ENCODE measurements at places on chromosomes 2 and 18.

DNA sequence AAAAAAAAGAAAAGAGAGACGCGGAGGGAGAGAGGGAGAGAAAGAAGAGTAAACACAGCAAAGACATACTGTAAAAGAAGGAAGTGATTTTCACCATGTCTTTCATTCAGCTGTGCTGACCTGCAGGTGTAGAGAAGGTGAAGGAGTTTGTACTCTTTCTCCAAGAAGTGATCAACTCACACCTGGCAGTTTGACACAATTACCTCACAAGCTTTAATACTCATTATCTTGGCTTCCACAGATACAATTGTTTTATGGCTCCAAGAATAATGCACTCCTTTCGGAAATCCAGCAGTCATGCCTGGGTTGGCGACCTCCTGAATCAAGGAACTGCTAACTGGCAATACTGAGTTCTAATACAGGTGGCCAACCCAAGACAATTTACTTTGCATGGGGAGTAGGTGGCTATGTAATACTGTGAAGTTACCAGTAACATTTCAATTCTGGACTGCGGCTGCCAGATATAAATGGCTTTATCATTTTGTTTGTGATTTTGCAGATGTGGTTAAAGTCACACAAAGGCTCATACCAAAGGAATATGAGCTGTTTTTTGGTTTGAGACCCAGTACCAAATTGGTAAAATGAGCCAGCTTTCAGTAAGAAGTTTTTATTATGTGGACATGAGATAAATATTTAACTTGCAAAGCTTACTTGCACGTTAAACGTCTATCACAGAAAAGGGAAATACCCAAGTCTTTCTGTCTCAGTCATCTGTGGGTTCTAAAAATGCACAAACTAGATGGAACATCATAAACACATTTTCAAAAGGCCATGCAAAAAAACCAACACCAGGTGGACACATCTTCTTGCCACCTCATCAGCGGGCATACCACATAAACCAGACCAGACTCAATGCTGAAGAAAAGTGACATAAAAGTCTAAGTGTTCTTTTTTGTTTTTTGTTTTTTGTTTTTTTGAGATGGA, 69.3 kb downstream of the NCKAP5 start:
- no peak for DNase-seq

DNA sequence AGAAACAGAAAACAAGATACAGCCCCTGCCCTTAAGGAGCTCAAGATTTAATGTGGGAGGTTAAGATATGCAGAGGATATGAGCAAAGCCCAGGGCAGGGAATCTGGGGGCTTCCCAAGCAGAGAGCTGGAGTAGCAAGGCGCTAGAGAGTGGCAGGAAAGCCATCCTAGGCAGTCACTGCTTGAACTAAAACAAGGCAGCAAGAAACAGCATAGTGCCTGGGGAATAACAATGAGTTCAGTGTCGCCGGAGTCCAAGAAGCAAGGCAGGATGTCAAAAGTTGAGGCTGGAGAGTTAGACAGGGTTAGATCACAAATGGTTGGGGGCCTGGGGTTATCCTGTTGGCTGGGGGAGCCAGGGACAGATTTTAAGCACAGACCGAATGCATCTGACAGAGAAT, 24.6 kb downstream of the CDH2 start:
- DNase-seq = no peak

- no peak for DNase-seq
These were observed 258.6 kb downstream of the NRXN1 start for GRCh38 chr2:50773211-50773932.

DNA sequence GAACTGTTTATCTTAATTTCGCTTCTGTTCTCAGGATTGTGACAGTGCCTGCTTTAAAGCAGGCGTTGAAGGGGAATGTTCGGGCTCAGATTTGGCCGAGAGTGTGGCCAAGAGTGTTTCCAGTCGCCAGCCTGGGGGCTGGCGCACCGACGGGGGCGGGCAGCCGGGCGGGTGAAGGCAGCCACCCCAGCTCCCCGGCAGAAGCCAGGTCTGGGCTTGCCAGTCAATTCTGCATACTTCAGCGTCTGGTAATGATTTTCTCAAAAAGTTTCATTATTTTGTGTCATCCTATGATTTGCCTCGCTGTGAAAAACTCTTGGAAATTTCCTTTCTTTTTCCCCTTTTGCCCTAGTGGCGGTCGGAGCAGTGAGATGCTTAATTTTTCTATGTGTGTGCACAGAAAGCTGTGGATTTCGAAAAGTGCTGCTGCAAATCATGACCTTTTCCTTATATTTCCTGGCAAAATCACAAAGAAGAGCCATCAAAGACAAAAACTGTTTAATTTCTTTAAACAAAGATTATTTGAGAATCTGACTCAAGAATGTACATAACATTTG, 856 bp downstream of the FAM228A start:
- no peak for DNase-seq

DNA sequence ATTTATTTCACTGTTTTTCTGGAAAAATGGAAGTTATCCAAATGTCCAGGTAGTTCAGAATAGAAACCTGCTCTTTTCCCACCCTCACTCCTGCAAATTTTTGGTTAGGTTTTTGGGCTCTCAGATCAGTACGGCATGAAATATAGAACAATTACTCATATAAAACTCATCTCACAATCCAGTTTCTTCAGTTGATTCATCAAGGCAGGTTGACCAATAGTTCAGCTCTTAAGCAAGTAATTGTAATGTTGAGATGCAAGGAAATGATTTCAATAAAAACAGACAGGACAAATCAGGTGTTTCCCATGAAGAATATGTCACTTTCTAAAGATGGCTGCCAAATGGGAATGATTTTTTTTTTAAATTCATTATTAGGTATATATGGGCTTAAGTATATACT, 2.0 kb downstream of the RAB27B start:
- no peak for DNase-seq

- no peak for DNase-seq
These were observed 74.1 kb downstream of the SMIM21 start for GRCh38 chr18:75353357-75353756.

DNA sequence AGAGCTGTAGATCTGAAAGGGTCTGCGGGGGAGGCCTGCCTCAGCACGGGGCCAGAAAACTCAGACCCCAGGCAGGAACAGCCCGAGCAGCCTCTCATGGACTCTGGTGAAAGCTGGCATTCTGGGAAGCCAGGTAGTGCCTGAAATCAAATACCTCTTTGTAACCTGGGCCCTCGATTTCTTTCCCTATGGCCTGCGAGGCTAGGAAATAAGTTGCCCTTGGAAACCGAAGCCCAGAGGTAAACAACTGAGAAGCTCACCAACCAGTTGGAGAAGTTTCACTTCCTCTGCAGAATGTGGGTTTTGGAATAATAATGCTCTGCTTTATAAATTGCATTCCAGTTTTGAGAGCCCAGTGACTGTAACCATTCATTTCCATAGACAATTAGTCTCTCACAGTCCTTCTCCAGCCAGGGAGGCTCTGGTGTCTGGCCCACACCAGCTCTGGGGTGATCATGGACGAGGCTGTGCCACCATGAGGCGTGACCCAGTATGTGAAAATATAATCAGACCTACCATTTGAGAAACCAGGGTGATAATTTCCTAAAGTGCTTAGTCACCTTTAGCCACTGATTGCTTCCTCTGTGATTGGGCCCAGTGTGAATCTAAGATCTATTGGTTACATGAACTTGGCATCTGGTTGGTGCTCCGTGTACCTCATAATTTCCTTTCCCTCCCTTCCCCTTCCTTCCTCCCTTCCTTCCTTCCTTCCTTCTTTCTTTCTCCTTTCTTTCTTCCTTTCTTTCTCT, 133.1 kb upstream of the PELI1 start:
- DNase-seq = no peak

GRCh38 chr18:48572402-48573126, 33.7 kb downstream of the CTIF start:
- no peak for DNase-seq

DNA sequence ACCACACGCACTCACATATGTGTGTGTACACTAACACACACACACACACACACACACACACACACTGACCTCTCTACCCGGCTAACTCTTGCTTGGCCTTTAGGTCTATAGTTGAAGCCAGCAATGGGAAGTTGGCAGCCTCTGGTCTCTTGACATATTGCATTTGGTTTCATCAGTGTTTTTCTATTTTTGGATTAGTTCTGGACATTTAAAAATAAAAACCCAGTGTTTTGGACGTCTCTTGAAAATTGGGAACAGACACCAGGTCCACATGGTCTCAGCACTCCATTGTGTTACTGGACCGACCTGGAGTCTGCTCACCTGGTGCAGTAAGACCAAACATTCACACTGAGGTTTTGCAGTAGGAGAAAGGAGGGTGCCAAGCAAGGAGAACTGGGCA, 50.4 kb upstream of the AFF3 start:
- DNase-seq = no peak

DNA sequence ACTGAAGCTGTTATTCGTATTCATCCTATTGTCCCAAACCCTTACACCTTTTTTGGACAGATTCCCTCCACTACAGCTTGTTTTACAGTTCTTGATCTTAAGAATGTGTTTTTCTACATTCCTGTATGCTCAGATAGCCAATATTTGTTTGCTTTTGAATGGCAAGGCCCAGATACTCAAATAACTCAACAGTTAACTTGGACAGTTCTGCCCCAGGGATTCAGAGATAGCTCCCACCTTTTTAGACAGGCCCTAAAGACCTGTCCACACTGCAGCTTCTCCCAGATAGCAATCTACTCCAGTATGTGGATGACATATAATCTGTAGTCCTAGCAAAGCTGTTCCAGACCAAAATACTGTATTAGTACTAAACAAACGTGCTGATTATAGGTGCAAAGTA, 7.1 kb upstream of the AGXT start:
- peak; percentile 17 for DNase-seq

DNA sequence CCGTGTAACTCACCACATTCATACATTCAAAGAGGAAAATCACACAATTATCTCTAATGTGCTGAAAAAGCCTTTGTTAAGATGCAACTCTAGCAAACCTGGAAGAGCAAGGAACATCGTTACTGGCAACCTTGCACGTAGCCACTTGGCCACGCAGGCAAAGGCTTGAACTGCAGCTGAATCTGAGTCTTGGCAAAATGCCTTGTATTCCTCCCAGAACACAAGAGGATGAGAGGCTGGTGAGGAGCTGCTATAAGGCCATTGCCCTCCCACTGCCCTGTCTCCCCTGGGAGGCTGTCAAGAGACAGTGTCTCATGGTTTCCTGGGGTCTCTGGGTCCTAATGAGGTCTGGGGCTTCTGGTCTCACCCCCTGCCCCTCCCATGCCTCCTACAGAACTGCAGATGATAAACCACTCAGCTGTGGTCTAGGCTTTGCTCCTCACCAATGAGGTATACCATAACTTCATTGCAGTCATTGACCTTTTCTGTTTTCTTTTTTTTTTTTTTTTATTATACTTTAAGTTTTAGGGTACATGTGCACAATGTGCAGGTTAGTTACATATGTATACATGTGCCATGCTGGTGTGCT, 141.4 kb downstream of the SPP2 start:
- peak; percentile 23 for DNase-seq

GRCh38 chr2:88196490-88197087, 26.4 kb downstream of the THNSL2 start:
- no peak for DNase-seq

GRCh38 chr18:427005-427404, 73.5 kb downstream of the COLEC12 start:
- no peak for DNase-seq

DNA sequence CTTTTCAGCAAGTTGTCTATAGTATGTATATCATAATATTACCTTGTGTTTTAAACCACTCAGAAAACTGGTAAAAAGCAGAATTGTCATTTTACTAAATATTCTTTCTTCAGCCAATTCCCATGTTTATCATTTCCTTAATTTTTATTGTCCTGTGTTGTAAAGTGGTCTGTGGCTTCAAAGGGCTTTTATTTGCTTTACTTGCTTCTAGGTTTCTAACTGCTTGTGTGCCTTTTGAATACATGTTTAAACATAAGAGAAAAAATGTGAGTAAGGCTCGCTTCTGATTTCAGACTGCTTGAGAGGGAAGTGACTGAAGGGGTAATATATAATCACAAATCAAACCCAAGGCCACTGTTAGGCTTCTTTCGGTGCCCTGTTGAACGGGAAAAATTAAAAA, 407.5 kb upstream of the NRP2 start:
- no peak for DNase-seq

DNA sequence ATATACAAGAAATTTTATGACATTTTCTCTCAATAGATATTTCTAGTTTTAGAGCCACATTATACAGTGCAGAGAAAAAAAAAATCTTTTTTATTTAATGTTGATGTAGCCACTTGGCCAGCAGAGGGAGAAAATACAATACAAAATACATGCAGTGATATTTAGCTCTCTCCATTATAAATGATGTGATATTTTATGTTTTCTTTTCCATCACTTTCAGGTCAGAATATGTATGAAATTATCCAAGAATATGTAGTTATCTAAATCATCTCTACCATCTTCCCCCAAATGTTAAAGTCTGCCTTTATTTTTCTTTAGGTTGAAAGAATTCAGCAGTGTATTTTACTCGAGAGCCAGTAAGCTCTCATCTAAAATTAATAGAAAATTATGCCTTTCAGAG, 533.6 kb upstream of the FSHR start:
- peak; percentile 23 for DNase-seq

- DNase-seq = peak; percentile 17
These were observed 110.2 kb downstream of the MDH1 start for GRCh38 chr2:63698786-63699548.

Measured in T47D (cell line).